Substantia nigra (tissue), 51 donors: ENCODE measurements at places on chromosomes 6 and 20.

GRCh38 chr6:119052292-119052889 lies 26.1 kb downstream of the FAM184A start:
- no peak for DNase-seq

GRCh38 chr6:27503436-27504030 lies 30.6 kb upstream of the ZNF184 start:
- peak; percentile 24 for DNase-seq

DNA sequence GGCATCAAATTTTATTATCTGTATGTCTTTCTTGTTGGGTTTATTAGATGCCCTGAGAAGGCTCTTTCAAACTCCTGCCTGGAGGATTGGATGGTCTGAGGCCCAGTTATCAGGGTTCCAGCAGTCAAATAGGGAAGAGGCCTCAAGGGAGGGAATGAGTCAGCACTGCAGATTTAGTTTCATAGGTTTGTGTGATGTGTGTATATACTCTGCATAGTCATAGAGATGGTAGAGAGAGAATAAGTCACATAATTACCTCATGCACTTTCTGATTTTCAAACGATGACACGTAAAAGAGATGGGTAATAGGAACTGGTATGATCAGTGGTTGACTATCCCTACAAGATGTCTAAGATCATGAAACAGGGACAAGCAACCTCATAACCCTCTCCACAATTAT lies 82.1 kb downstream of the ADAT2 start:
- no peak for DNase-seq

GRCh38 chr6:130913120-130913519 lies 85.9 kb downstream of the SMLR1 start:
- no peak for DNase-seq

DNA sequence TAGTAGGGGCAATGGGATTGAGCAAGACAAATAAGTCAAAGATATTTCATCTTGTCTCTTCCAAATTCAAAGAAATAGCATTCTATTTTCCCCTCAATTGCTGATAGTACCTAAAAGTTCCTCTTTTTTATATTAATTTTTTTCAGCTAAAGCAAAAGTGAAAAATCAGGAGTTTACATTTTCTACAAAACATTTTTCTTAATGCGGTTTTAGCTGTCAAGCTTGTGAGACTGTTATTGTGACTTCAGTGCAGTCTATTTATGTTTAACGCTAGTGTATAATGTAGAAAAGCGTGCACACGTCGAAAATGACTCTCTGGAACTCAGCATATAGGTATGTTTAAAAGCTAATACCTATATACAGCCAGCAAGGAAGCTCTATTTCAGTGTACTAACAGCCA lies 119.8 kb downstream of the BTBD3 start:
- DNase-seq: no peak

DNA sequence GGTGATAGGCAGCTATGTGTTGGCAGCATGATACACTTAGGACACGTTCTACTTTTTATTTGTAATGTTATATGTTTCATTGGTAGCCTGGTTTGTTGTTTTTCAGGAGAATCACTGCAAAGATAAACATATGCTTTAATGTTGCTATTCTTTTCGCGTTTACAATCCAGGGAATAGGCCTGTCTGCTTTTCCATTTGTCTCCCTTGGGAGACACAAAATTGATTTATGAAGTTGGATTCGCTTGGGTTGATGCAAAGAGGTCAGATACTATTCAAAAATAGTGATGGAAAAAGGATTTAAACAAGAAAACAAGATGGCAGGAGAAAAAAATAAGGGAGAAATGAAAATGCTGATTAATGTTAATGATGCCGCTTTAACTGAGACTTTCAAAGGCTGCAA lies 179.5 kb upstream of the SOX4 start:
- DNase-seq: no peak

- DNase-seq: no peak
Observed at GRCh38 chr20:8271727-8272126, 139.7 kb downstream of the PLCB1 start.

DNA sequence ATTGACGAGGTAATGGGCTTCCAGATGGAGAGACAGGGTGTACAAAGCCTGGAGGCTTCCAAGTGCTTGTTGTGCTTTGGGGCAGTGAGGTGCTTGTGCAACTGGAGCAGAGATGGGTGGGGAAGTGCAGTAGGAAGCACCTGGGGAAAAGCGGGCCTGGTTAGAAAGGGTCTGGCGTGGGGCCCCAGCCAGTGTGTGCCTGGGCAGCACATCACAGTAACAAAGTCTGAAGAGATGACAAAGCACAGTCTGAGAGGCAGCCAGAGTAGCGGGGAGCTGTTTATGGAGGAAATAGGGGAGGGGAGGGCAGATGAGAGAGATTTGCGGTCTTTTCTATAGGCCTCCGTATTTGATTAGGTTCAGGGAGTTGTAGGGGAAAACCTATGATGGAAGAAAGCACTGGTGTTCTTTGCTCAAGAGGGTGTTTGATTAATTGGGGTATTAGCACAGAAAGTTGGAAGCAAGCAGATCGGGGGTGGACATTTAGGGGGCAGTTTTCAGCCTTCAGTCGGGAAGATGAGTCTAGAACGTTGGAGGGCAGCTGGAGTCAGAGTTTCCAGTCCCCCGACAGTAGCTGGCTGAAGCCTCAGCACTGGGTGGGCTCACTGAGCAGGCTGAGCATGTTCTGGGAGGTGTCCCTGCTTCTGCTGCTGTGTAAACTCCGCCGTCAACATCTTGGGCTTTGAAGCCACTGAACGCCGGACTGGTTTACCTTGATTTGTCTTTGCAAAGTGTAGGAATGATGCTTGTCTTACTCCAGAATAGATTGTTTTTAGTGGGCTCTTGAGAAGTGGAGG lies 15.5 kb upstream of the MROH8 start:
- no peak for DNase-seq

- DNase-seq: peak; percentile 54
Observed at GRCh38 chr6:35084041-35084491, 57.1 kb downstream of the TCP11 start.

- no peak for DNase-seq
Observed at GRCh38 chr6:144365271-144365670, 80.1 kb downstream of the UTRN start.

DNA sequence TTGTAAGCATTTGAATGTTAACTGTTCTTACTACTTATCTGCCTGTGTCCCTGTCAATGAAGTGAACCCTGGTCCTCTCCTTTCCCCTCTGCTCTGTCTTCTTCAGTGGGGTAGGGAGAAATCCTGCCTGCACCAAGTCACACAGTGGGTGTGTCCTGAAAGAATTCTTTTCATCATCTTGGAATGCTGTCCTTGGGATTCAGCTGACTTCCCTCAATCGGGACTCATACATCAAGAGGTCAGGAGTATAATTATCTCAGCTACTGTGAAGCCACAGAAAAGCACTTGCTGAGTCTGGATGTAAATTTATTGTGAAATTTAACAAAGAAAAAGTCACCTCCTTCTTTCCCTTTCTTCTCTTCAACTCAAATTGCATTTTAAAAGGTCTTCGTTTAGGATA lies 328.5 kb downstream of the SOX4 start:
- no peak for DNase-seq

- DNase-seq: no peak
Observed at GRCh38 chr6:44705596-44705995, 318.1 kb downstream of the CDC5L start.

DNA sequence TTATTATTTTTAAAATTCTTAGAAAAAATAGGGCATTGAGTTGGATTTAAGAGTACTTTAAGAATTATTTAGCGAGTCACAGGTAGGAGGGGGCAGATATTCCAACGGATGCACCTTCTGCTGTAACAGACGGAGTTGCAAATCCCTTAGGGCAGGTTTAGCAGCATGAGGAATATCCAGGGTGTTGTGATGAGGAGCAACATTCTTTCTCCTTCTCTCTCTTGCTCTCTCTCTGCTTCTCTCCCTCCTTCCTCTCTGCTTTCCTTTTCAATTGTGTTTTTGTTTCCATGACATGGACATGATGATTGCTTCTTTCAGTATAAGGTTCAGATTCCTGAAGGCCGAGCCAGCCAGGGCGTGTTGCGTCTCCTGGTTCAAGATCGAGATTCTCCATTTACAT lies 28.9 kb downstream of the CDH26 start:
- no peak for DNase-seq
